ENCODE measurements at places on chromosomes 13 and 19.

GRCh38 chr13:87259479-87260083, 411.6 kb upstream of the SLITRK5 start:
- DNase-seq = no peak

DNA sequence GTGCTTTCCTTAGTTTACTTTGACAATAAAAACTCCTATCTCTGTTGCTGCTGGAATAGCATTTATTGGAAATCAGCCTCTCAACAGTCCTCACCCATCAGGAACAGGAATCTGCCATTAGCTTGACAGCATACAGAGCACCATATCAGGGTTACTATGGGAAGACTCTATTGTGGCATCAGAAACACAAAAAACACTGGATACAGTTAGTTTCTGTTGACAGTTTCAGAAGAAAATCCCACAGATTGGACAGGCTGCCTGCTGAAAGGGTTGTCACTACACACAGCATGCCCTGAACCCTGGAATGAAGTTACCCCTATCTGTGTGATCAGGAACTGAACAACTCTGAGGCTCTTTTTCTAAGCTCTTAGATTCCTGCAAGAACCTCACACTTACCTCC, 172.7 kb downstream of the ENOX1 start:
- DNase-seq = no peak

- no peak for DNase-seq
These were observed 20.4 kb downstream of the ZNF708 start for GRCh38 chr19:21308773-21309172.

DNA sequence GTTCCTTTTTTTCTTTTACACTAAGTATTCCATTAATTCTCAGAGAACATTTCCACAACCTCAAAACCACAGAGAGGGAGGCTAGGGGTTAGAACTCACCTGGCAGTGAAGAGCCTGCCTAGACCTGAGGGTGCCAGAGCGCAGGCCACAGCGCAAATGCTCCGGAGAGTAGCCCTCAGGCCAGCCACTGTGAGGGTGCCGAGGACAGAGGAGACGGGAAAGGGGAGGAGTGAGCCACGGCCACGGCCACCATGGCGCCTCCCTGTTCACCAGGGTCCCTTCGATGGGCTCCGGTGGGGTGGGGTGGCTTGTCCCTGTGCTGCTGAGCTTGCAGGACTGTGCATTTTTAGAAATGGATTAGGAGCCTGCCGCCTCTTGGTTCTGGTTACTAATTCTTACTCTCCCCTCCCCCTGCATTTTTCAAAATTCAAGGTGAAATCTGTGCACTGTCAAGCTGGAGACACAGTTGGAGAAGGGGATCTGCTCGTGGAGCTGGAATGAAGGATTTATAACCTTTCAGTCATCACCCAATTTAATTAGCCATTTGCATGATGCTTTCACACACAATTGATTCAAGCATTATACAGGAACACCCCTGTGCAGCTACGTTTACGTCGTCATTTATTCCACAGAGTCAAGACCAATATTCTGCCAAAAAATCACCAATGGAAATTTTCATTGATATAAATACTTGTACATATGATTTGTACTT, 58.8 kb downstream of the GGACT start:
- DNase-seq = no peak

DNA sequence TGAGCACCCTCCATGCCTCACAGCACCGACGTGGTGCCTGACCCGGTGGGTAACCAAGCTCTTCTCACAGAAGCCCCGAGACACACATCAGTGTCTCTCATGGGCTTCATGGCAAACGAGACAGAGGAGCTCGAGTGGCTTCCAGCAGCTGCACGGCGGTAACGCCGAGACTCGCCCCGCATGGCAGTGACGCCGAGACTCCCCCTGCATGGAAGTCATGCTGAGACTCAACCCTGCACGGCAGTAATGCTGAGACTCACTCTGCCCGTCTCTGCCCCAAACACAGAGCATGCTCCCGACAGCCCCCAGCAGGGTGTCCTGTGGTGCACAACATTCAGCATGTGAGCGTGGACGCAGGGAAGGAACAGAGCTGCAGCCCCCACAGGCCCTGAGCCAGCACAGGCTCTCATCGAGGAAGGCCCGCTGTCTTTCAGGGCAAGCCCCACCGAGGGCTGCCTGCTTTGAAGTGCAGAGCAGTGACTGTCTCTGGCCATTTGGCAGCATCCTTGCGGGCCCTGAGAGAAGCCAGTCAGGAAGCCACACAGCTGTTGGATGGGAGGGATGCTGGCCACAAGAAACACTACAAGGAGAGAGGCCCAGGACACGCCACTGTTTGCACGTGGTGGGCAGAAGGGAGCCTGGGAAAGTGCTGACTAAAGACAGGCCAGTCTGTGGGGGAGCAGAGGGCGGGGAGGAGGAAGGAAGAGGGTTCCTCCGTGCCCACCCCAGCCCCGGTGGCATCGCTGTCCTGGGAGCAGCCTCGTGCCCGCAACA, 9.5 kb downstream of the GAS6 start:
- no peak for DNase-seq

DNA sequence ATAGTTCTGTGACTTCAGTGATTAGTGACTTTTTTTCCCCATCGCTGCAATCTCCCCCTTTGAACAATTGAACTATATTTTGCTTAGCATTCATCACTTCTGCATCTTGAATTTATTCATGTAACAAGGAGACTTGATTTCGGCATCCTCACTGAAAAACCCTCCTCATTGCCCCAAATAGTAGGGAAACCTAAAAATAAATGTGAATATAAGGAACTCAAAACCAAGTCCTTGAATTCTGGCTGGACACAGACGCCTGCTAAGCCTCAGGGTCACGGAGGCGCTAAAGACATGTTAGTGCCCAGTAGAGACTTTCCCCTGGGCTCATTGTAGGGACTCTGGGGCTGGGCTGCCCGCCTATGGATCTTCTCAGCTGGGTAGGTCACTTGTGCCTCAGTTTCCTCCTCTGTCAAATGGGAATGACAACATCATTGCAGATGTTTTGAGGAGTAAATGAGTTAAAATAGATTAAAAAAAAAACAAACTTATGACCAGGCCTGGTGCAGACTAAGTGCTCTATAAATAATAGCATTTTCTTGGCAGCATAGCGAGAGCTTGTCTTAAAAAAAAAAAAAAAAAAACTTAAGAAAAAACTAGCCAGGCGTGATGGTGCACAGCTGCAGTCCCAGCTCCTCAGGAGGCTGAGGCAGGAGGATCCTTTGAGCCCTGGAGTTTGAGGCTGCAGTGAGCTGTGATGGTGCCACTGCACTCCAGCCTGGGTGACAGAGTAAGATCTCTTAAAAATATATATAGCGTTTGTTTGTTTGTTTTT, 1.8 kb upstream of the ADGRE5 start:
- DNase-seq = no peak

GRCh38 chr13:104114101-104114500, 1047.9 kb upstream of the SLC10A2 start:
- no peak for DNase-seq

GRCh38 chr13:31350560-31350959, 150.8 kb downstream of the B3GLCT start:
- DNase-seq = no peak

- DNase-seq = no peak
These were observed 20.4 kb downstream of the MPND start for GRCh38 chr19:4363571-4364304.

DNA sequence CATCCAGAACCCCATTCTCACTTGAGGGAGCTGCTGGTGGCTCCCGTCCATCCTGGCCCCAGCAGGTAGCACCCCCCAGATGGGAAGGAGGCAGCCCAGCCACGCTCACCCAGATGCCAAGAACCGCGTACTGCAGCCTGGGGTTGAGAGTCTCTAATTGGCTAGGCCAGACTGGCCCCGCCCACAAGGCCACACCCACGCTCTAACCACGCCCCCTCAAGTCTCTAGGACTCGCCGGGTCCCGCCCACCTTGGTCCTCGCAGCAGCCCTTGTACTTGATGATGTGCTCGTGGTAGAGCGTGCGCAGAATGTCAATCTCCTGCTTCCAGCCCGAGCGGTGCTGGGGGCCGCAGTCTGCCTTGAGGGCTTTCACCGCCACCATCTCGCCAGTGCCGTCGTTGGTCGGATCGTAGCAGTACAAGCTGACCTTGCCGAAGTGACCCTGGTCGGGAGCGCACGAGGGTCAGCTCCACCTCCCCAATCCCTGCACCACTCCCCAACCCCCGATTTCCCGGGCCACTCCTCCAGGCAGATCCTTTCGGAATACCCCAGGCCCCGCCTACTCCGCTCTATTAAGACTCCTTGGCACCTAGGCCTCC, 14.5 kb upstream of the ICAM3 start:
- peak; percentile 17 for DNase-seq

DNA sequence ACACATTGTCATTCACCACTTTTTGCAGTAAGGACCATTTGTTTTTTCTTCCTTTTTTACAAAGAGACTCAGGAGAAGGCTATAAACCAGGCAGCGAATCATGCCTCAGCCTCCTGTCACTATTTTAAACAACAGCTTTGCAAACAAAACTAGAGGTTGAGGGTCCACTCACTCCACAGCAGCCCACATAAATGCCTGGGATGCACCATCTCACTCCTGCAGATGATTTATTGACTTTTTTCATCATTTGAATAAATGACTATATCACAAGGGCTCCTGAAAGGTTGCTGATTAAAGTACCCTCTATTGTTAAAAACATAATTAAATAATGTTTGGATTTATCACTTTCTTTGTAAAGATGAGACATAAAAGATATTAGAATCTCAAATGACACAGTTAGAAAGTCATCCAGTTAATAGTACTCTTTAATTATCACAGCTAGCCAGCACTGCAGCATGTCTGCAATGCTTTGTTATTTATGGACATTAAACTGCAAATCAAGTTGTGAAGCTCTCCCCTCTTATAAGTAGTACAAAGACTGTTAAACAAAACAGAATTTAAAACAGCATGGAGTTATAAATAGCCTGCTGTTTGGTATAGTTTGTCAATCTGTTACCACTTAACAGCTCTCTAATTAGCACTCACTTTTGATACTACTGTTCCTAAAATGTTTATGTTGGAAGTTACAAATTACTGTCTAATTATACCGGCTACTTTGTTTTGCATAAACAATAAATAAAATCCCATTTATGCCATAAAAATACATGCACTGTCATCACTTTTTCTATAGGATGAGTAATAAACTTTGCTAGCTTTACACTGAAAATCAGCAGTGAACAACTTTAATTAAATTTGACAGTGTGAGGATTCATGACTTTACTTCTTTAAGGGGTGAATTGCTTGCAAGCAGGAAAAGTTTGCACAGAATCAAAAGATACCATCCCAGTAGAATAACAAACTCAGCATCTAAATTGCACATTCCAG, 853.2 kb downstream of the UQCRFS1 start:
- no peak for DNase-seq

GRCh38 chr13:89227356-89227755, 1556.2 kb downstream of the SLITRK5 start:
- DNase-seq = no peak

- no peak for DNase-seq
These were observed 322.4 kb downstream of the OLFM4 start for GRCh38 chr13:53351021-53351420.

DNA sequence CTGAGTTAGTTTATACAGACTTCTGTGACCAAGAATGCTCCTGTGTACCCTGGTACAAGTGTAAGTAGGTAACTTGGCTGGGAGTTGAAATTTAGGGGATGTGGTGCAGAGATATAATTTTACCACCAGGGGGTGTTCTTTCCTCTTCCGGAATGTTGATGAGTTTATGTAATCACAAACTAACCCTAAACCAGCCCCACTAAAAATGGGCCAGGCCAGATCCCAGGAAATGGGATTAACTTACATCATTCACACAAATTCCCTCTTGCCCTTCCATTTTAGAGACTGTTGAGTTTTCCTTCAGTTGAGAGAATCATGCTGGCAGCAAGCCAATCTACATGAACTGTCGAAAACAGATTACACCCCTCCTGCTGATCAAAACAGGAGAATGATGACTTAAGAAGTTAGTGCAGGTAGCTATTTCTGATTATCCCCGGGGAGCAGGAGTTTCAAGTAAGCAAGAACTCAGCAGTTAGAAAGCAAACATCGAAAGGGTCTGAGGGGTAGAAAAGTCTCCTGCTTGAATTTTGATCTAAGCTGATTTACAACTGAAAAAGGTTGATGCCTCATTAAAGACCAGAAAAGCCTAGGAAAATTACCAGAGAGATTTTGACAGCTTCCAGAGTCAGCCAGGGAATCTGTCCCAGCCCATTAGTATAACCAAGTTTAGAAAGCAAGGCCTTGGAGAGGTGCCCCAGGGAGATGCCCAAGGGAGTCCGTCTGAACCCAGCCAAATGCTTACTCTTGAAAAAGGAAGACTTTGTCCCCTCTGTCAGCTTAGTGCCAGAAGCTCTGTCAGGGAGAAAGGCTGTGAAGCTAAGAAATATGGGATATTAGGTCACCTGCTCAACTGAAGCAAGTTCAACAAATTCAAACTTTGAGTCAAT, 32.3 kb upstream of the MED4 start:
- DNase-seq = no peak

DNA sequence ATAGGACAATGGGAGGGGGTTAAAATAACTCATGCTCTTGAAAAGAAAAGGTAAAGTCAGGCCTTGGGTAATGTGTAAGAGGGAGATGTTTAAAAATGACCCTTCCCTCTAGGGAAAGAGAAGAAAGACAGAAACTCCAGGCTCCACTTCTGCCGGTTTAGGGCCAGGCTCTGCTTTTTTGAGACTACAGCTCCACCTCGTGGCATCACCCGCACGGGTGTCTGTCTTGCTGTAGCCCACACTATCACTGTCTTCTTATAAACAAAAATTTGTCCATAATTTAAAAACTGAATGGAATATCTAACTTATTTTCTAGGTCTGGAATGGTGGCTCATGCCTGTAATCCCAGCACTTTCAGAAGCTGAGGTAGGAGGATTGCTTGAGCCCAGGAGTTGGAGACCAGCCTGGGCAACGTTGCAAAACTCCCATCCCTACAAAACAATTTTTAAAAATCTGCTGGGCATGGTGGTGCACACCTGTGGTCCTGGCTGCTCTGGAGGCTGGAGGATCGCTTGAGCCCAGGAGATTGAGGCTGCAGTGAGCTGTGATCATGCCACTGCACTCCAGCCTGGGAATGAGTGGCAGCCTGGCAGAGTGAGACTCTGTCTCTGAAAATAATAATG, 65.1 kb upstream of the GTF3A start:
- DNase-seq = peak; percentile 4

GRCh38 chr13:26847281-26847680, 86.7 kb upstream of the GPR12 start:
- DNase-seq = no peak

GRCh38 chr13:103430368-103430767, 364.2 kb upstream of the SLC10A2 start:
- DNase-seq = no peak

DNA sequence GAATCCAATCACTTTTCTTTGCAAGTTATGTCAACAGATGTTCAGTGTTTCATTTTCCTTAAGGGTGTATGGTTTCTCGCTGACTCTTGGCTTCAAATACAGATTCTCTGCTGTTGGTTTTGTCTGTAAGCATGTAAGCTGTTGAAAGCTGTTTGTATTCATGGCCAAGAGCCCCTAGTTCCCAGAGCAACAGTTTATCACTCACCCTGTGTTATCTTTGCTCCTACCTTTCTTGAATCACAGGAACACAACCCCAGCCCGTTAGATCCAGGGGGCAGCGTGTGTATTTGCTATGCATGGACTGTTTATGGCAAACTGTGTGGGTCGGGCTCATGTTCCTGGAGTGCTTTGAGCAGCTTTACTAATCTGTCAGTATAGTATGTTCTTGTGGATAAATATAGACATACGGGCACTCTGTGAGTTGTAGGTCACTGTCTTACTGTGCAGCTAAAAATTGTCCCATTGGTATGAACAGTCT, 28.9 kb downstream of the FRY start:
- DNase-seq = no peak

- no peak for DNase-seq
These were observed 121.6 kb upstream of the SGCG start for GRCh38 chr13:23059173-23059572.

GRCh38 chr19:55325172-55325571, at the start of gene TMEM150B:
TSS of gene TMEM150B (minus strand) at chr19:55325341. CDS start at chr19:55321036, 4,305 bp downstream.
- no peak for DNase-seq

Measured in activated naive CD4-positive, alpha-beta T cell (primary cell).